ENCODE measurements at places on chromosomes 3 and 15.
A peak's percentile ranks its signal among the peaks of the same experiment; 100 is the strongest.

DNA sequence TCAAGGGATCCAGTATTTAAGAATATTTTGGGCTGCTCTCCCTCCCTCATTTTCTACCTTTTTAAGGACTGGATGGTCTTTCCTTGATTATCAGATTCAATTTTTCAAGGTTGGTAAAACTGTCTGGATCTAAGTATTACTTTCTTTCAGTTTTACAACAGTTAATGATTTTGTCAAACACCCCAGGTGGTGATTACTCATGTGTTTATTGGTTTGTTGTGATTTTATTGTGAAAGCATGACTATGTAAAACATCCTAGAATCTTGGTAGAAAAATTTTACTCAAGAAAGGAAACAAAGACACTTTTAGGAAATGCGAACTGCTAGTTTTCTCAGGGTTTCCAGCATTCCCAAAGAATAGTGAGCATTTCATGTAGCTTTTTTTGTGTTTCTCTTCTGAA lies 7.3 kb downstream of the GTF2E1 start:
- no peak for DNase-seq

DNA sequence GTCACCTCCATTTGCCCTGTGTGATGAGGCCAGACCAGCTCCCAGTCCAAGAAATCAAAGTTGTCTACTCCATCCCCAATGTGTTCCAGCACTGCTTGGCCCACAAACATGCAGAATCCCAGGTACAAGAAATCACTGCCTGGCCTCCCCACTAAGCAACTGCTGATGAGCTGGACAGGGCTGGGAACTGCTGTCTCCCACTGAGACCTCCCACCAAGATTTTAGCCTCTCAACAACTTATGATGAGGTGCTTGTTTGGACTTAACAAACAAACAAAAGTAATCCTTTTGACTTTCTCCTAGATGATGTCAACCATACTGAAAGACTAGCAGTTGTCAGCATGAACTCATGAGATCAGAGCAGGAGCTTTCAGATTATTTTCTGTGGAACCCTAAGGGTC lies 260.1 kb upstream of the UBE2E2 start:
- DNase-seq = no peak

- peak; percentile 6 for DNase-seq
Observed at GRCh38 chr3:140170612-140171011, 235.6 kb downstream of the CLSTN2 start.

- DNase-seq = no peak
Observed at GRCh38 chr3:101065962-101066361, 72.7 kb upstream of the ABI3BP start.

- DNase-seq = peak; percentile 75
Observed at GRCh38 chr15:89776274-89777072, at the start of gene MESP2. TSS of gene MESP2 (plus strand) at chr15:89776332. CDS start at chr15:89776358, 26 bp downstream.

DNA sequence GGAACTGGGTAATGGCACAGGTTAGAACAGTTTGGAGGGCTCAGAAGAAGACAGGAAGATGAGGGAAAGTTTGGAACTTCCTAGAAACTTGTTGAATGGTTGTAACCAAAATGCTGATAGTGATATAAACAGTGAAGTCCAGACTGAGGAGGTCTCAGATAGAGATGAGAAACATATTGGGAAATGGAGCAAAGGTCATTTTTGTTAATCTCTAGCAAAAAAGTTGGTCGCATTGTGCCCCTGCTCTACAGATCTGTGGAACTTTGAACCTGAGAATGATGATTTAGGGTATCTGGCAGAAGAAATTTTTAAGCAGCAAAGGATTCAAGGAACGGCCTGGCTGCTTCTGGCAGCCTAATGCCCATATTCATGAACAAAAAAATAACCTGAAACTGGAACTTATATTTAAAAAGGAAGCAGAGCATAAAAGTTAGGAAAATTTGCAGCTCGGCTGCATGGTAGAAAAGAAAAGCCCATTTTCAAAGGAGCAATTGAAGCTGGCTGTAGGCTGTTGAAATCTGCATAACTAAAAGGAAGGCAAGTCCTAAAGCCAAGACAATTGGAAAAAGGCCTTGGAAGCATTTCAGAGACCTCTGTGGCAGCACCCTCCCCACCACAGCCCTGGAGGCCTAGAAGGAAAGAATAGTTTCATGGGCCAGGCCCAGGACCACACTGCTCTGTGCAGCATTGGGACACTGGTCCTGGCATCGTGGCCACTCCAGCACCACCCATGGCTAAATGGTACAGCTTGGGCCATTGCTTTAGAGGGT lies 182.6 kb upstream of the CD96 start:
- DNase-seq = no peak

DNA sequence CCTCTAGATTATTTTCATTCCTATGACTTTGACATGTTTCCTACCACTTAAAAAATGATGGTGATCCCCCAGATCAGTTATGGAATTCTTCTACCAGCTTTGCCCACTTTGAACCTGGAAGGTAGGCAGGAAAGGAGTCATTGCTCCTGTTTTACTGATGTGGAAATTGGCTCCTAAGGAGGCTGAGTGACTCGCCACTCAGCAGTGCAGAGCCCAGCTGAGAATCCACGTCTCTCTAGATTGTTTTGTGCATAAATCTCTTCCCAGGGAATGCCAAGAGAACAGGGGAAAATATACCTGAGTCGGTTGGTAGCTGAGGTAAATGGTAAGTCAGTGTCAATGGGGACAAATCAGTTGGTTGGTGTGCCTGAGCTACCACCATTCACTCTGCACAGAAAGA lies 4.7 kb downstream of the LTF start:
- no peak for DNase-seq

Data from GM12892 (cell line).